Bladder microvascular endothelial cell (primary cell): ENCODE measurements at places on chromosomes 4 and X. TPM values are rescaled to one million over a fixed set of nuclear protein-coding genes. Genes with fewer than 3 reads are reported as not detected.

The PAK3 gene
- 0.49 and 3.9 TPM in 2 replicates for total RNA-seq

The AMTN gene
- not detected in 2 replicates for total RNA-seq

The RPS6KA6 gene
- under 0.01 and 0.94 TPM in 2 replicates for total RNA-seq

The MAGEB17 gene
- total RNA-seq, result not detected in 2 replicates

The F8A1 gene
- 1.3 and 2.3 TPM in 2 replicates for total RNA-seq
